HT1080 (cell line): ENCODE measurements at places on chromosomes 2 and 18. TPM values are rescaled to one million over a fixed set of nuclear protein-coding genes. Genes with fewer than 3 reads are reported as not detected.

The FER1L5 gene
- total RNA-seq: 0.20 TPM in 1 of 2 replicates, not detected in the other

The FZD7 gene
- total RNA-seq: 5.7 and 7.2 TPM in 2 replicates

The EFR3B gene
- total RNA-seq: 3.9 and 5.6 TPM in 2 replicates

The IL18RAP gene
- total RNA-seq: not detected in 2 replicates

The CKAP2L gene
- total RNA-seq: 21.1 and 33.7 TPM in 2 replicates

The MAP2 gene
- total RNA-seq: 0.77 and 1.5 TPM in 2 replicates

The TXNDC2 gene
- total RNA-seq: 0.11 TPM in 1 of 2 replicates, not detected in the other

The DTNA gene
- 10.6 and 15.8 TPM in 2 replicates for total RNA-seq

The MC5R gene
- not detected in 2 replicates for total RNA-seq

The HOXD8 gene
- total RNA-seq: 8.9 and 9.5 TPM in 2 replicates

The TMEM169 gene
- 0.19 and 0.33 TPM in 2 replicates for total RNA-seq

The CRIM1 gene
- 113 and 135 TPM in 2 replicates for total RNA-seq

The COBLL1 gene
- 5.2 and 8.3 TPM in 2 replicates for total RNA-seq

The RGPD3 gene
- total RNA-seq: 0.03 TPM in 2 replicates

The CCT4 gene
- total RNA-seq: 406 and 477 TPM in 2 replicates

The GAD1 gene
- 2.4 and 3.7 TPM in 2 replicates for total RNA-seq

The EPAS1 gene
- 21.8 and 25.8 TPM in 2 replicates for total RNA-seq

The IL1F10 gene
- not detected in 2 replicates for total RNA-seq

The GALNT14 gene
- 46.3 and 62.7 TPM in 2 replicates for total RNA-seq

The SLC9A4 gene
- not detected in 2 replicates for total RNA-seq

The HES6 gene
- 16.8 and 17.0 TPM in 2 replicates for total RNA-seq

The BARD1 gene
- 18.7 and 25.9 TPM in 2 replicates for total RNA-seq
